ENCODE measurements at places on chromosomes 3 and 15.

DNA sequence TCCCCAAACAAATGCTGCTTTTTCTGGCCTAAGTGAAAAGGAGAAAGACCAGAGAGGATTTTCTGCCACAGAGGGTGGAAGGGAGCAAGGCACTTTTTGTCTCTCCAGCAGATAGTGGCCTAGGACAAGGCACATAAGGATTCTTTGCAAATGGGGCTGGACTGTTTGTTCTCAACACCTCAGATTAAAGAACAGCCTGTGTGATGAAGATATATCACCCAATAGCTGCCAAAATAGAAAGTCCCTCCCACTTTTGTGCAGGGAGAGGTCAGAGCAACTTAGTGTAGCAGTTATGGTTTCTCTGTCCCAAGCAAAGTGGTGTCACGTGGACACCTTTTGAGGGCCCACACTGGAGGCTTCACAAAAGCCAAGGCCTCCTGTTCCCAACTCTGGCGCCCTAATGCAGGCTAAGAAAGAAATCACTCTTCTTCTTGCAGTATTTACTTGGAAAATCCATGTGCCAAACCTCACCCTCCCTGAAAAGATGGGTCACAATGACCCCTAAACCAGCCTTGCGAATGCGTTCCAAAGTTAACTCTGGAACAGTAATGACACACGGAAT lies 84.9 kb downstream of the LRIG1 start:
- DNase-seq: no peak

DNA sequence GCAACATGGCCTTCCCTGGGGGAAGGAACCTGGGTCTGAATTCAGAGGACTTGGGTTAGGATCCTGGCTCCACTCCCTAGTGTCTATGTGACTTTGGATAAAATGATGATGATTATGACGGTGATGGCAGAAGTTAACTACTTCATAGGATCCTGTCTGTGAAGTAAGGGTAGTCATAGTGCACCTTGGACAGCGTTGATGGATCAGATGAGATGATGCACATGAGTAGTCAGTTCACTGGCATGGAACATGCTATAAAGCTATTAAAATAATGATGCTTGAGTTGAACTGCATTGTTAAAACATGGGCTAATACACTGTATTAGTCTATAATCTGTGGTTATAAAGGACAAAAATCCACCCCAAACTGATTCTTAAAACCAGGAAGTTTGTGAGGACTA lies 62.0 kb downstream of the EEFSEC start:
- no peak for DNase-seq

DNA sequence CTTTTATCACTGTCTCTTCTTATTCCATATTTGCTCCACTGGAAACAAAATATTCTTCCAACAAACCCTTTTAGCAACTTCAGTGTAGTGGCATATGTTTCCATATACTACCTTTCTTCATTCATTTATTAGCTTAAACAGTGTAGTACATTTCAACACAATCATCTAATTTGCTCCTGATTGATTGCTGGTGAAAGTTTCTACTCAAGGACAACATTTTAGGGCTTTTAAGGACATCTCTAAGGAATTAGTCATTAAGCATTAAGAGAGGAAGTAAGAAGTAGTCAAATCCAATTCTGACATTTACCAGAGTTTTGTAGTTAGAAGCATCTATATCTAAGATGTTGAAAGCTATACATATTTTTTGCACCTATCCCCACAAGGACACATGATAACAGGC lies 55.8 kb downstream of the RSRC1 start:
- no peak for DNase-seq

- no peak for DNase-seq
These were observed 111.3 kb upstream of the ARRDC4 start for GRCh38 chr15:97849183-97849582.

DNA sequence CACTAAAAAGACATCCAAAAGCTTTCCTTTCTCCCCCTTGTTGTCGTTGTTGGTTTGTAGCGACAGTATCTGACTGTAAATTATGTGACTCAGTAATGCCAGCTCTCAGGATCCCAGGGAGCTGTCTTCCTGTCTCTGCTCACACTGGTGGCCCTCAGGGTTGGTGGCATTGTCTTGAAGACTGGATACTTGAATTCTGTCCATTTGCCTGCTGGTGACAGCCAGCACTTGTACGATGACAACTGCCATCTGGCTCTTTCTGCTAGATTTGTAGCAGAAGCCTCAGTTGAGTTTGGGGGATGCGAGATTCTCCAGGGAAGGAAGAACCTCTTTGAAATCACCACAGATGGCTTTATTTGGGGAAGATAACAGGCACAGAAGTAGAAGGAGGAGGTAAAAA lies 120.8 kb downstream of the ARPP21 start:
- no peak for DNase-seq

- no peak for DNase-seq
These were observed 268.5 kb downstream of the LRTM1 start for GRCh38 chr3:54659347-54659746.

DNA sequence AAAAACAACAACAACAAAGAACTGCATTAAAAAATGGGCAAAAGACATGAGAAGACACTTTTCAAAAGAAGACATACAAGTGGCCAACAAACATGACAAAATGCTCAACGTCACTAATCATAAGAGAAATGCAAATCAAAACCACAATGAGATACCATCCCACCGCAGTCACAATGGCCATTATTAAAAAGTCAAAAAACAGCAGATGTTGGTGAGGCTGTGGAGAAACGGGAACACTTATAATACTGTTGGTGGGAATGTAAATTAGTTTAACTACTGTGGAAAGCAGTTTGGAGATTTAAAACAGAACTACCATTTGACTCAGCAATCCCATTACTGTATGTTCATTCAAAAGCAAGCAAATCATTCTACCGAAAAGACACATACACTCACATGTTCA lies 15.1 kb downstream of the EIF1B start:
- no peak for DNase-seq

DNA sequence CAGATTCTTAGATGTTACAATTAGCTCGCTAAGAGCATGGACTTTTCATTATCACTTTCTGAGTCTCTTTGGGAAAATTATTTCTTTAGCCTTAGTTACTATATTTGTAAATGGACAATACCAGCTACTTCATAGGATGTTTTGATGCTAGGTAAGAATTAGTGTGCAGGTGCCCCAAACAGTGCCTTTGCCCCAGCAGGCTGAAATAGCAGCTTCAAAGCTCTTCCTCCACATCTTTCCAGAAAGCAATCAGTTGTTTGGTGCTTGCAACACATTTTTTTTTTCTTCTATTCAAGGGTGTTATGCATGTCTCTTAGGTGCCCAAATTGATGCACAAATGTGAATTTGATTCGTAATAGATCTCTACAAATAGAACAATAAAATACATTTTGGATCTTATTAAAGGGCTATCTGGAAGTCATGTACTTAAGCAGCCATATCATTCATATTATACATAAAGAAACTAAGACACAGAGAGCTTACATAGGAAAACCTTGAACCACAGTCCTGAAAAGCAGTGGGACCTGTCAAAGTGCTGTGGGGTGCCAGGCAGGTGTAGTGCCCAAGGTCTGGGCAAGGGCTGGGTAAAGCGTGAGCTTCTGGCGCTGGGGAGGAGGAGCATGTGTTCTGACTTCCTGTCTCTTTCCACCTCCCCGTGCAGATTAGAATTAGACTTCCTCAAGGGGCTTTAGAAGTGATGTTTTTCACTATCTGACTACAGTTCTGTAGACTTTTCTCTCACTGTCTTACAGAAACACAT lies 62.9 kb downstream of the FNDC3B start:
- peak; percentile 27 for DNase-seq

- DNase-seq: no peak
These were observed 260.3 kb upstream of the TPM1 start for GRCh38 chr15:62782071-62782841.

DNA sequence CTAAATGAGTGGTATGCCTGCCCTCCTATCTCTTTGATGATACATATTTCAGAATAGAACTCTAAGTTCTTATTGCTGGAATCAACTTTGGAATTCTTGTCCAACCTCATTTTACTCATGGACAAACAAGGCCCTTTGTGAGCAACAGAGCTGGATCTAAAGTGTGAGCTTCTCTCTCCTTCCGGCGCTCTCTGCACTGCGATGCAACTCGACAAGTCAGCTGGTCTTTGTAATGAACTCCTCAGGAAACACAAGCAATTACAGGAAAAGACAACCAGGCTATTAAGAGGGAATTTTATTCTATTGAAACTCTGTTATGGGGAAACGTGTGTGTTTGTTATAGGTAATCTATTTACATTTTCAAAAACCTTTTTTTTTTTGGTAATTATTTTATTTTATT lies 20.3 kb upstream of the NRROS start:
- no peak for DNase-seq

DNA sequence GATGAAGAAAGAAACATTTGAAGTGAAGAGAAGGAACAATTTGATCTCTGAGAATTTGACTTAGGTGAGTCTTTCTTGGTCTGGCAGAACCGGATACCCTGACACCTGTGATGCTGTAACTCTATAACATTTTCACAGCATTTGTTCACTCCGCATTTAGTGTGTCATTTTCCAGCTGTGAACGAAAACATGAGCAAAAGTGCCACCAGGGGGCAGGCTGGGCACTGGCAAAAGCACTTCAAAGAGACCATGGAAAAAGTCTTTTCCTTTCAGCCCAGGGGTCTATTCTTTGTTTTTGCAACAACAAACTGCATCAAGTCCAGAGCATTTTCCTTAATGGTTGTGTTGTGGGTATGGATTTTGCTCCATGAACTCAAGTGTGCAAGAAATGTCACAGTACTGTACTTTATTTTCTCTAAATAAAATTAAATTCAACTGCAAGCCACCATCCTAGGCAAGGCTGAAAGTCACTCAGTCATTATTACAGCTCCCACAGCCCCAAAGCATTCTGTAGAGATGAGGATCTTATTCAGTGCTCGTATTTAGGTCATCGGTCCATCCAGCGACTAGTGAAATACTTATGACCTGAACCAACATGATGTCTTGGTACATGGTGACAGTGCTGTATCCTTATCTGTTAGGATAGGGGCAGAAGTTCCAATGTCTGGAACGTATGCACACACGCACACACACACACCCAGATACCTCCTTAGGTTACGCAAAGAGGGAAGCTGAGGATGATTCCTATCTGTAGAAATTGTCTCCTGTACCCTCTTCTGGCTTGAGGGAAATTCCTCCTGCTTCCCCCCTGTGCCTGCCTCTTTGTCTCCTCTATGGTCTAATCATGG lies 125.5 kb downstream of the GADL1 start:
- DNase-seq: peak; percentile 56

DNA sequence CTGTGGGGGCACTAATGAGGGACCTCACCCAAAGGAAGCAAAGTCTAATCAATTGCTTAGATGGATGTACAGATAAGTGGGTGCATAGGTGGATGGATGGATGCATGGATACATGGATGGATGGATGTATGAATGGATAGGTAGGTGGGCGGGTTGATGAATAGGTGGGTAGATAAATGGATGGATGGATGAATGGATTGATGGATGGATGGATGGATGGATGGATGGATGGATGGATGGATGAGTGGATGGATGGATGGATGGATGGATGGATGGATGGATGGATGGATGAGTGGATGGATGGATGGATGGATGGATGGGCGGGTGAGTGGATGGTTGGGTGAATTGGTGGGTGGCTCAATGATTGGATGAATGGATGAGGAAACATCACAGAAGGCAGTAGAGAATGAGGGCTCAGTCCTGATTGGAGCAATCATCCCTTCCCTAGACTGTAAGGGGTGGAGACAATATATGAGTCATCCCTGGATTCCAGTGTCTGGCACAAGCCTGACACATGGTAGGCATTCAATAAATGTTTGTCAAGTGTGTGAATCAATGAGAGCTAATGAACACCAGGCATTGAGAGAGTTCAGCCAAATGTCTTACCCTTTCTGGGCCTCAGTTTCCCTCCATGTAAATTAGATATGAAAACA lies 40.4 kb upstream of the PXYLP1 start:
- DNase-seq: no peak

DNA sequence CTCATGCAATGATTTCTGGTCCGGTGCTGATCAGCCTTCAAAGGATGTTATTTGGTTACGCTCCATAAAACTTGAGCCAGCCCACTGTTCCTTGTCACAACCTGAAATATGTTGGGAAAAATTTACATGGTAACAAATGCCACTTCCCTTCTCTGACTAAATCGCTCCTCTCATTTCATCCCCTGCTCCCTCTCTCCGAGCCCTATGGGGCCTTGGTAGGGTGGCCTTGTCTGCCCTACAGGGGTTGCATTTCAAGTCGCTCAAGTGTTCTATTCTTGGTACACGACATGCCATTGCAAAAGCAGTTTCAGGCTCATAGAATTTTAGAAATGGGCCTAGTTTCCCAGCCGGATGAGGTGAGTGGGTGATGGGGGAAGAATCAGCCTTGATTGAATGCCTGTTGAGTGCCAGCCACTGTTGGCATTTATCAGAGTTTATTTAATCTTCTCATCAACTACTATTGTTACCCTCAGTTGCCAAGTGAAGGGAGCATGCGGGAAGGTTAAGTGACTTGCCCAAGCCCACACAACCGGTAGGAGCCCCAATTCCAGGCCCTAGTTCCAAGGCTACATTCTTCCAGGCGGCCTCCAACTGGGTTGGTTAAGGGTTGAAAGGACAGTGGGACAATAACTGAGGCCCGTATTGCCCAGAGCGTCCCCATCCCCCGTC lies 961 bp upstream of the ABHD2 start:
- DNase-seq: no peak
